Eye (tissue), 1 donor: ENCODE measurements at places on chromosomes 4 and X.
A peak's percentile ranks its signal among the peaks of the same experiment; 100 is the strongest.

DNA sequence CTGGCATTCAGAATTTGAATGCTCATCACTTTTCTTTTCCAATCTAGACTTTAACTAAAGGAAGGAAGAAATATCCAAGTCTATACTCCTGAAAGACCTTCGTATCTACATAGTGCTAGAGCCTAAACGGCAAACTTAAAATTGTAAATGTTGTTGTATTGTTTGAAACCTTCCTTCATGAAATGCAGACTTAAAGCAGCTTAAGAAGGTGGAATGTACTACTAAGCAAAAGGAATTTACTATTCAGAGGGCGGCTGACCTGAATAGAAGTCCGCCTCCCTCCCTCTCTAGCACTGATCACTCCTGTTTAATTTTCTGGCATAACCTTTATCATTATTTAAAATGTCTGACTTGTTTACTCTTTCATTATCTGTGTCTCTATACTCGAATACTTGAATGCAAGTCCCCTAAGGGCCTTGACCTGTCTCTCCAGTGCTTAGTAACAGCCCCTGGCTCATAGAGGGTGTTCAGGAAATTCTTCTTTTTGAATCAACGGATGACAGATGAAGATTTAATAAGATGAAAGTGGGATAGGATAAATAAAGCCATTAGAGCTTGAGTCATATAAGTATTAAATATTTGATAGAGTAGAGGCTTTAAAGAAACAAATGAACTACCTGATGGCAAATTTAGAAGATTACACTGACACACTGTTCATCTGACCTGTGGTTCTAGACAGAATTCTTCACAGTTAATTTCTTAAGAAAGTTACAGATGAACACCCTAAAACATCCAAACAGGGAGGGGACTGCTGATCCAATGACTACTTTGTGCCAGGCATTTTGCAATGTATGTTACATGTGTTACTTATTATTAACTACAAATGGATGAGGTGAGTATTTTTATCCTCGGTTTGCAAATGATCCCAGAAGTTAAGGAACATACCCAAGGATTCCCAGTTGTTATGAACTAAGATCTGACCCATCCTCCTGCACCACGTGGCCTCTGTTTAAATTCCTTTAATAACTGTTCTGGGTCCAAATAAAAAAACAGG lies 20.2 kb upstream of the RBPJ start:
- no peak for DNase-seq

- no peak for DNase-seq
These were observed 866.3 kb upstream of the PCDH7 start for GRCh38 chr4:29853833-29854232.

- DNase-seq, result no peak
These were observed 239.5 kb downstream of the PRDM5 start for GRCh38 chr4:120682981-120683380.

DNA sequence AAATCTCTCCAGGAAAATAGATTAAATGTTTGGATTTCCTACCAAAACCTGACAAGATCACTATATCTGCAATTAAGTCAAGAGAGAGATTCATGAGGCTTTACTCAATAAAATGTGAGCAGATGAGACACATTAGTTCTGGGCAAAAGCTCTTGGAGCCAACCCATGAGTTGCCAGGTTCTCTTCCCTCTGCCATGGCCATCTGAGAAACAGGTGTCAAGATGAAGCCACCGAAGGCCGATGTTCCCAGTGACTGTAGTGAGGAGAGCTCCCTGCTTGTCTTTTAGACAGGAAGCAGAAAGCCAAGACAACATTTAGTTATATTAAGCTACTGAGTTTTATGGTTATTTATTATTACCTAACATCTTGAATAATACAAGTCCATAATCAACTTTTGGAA lies 1068.7 kb downstream of the STPG2 start:
- DNase-seq, result no peak

- DNase-seq, result no peak
These were observed 66.8 kb upstream of the NKX1-1 start for GRCh38 chr4:1472911-1473518.

GRCh38 chr4:108891896-108892590 lies 129.2 kb upstream of the ETNPPL start:
- no peak for DNase-seq

DNA sequence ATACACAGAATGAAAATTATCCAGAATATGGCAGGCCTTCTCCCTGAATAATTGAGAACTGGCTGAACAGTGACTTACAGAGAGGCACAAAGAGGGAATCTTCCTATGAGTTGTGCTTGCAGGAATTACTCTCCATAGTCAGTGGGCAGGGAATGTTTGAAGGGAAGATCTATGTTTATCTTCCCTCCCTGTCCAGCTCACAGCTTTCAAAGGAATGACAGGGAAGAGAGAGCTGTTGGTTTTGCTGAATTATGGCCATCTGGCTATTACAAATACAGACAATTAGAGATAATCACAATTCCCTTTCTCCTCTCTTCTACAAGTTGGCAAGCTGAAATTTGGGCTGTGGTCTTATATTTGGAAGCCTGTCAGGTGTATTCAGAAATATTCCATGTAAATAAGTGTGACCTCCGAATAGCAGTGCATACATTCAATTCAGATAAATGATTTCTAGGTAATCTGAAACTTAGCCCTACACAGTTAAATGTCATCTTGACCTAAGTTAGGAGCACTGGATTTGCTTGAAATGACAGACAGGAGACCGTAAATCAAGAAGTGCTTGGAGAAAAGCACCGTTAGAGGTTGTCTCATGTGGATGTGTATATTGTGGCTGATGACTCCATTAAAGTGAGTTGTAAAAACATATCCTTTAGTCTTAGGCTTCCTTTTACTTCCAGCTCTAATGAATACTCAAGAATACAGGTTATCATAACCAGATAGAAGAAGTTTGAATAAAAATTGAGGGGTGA lies 136.8 kb downstream of the C4orf33 start:
- no peak for DNase-seq

DNA sequence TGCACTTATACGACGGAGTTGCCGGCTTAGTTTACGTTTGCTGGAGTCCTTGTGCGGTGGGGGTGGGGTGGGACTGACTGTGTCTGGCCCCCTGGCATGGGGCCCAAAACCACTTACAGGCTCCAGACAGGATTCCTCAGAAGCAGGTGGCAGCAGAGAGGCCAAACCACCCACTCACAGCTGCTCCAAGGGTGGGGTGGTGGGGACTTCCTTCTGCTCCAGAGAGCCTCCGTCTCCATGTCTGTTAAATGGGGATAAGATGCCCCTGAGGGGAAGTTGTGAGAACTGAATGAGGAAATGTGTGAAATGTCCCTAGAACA lies 36.7 kb downstream of the PSAPL1 start:
- DNase-seq, result peak; percentile 82

DNA sequence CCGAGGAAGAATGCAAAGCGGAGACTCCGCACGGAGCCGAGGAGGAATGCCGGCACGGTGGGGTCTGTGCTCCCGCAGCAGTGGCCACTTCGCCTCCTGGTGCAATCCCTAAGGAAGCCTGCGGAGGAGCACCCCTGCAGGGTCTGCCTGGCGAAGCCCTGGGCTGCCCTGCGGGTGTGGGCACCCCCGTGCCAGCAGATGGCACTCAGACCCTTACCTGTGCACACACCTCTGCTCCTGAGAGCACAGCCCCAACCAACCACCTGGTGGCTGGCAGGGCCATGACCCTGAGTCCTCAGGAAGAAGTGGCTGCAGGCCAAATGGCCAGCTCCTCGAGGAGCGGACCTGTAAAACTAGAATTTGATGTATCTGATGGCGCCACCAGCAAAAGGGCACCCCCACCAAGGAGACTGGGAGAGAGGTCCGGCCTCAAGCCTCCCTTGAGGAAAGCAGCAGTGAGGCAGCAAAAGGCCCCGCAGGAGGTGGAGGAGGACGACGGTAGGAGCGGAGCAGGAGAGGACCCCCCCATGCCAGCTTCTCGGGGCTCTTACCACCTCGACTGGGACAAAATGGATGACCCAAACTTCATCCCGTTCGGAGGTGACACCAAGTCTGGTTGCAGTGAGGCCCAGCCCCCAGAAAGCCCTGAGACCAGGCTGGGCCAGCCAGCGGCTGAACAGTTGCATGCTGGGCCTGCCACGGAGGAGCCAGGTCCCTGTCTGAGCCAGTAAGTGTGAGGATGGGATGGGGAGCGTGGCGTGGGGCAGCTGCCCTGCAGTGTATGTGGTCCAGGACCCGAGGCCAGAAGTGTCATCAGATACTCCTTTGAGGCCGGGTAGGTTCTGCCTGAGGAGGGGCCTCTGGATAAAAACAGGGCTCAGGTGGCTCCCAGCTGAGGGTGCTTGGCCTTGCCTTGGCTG lies 7.0 kb downstream of the TACC3 start:
- DNase-seq, result no peak

DNA sequence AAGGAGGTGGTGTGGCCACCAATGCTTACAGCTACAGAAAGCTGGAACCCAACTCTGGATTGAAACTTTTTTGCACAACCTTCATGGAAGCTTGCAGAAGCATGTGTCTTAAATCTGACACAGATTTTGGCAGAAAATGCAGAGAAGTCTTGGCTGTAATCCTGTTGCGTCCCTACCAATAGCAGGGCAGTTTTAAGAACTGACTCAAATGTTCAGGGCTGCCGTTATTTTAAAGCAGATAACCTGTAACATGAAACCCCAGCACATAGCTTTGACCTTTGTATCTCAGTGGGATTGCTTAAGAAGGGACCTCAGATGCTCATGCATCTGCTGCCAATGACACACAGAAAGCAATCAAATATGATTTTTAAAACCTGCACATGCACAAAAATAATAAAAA lies at the start of gene VEGFD:
TSS of gene VEGFD (minus strand) at position 110 of the 400 bp plus-strand sequence. CDS start 467 bp downstream, outside the sequence.
- no peak for DNase-seq

- no peak for DNase-seq
These were observed 930.7 kb downstream of the CCSER1 start for GRCh38 chr4:91057871-91058270.

DNA sequence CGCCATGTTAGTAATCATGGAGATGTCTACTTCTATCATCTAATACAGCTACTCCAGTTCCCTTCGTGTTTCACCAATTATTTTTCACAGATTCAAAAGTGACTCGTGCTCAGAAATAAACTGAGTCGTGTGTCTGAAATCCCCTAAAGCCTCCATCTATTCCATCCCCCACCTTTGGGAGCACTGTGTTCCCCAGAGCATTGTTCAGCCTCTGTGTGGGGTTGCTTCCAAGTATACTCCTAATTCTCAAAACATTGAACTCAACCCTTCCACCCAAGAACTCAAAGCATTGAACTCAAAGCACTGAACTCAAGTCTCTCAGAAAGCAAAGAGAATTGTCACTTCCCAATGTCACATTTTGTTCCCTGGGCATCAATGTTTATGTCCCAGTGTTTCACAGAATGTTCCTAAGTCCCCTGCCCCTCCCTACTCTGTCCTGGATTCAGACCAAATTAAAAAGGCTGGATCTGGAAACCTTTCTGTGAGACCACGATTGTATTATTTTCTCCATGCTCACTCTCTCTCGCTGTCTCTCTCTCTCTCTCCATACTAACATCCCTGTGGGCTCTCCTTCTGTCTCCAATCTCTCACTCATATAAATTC lies 138.5 kb upstream of the QRFPR start:
- no peak for DNase-seq

- DNase-seq, result no peak
These were observed 50.5 kb downstream of the RHOH start for GRCh38 chr4:40247350-40247749.

GRCh38 chrX:69021141-69021960 lies 143.9 kb downstream of the PJA1 start:
- no peak for DNase-seq

- no peak for DNase-seq
These were observed 632.8 kb upstream of the AMOT start for GRCh38 chrX:113473418-113473817.
